ENCODE measurements at places on chromosomes 6 and 20.

DNA sequence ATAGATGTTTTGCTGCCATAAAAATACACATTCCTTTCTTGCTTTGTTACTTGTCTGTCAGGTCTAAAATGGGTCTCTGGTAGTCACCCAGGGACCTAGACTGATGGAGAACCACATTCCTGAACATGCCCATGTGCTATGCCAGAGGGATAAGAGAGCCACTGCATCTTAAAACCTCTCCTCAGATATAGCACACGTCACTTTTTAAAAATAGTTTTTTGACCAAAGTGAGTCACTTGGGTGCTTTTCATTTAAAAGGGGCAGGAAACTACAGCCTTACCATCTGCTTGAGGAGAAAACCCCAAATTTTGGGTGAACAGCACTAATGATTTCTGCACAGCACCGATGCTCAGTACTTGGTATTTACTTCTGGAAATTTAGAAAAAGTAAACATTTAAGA is 197.8 kb downstream of the OGFRL1 start:
- no peak overlapping the region for H3K4me3 ChIP-seq
- H3K4me1 ChIP-seq, result peaks cover 10% of the 10 kb centered on the region
- H3K36me3 ChIP-seq, result no peaks in the 10 kb centered on the region
- no peak for DNase-seq
- no peak overlapping the region for H3K27ac ChIP-seq

DNA sequence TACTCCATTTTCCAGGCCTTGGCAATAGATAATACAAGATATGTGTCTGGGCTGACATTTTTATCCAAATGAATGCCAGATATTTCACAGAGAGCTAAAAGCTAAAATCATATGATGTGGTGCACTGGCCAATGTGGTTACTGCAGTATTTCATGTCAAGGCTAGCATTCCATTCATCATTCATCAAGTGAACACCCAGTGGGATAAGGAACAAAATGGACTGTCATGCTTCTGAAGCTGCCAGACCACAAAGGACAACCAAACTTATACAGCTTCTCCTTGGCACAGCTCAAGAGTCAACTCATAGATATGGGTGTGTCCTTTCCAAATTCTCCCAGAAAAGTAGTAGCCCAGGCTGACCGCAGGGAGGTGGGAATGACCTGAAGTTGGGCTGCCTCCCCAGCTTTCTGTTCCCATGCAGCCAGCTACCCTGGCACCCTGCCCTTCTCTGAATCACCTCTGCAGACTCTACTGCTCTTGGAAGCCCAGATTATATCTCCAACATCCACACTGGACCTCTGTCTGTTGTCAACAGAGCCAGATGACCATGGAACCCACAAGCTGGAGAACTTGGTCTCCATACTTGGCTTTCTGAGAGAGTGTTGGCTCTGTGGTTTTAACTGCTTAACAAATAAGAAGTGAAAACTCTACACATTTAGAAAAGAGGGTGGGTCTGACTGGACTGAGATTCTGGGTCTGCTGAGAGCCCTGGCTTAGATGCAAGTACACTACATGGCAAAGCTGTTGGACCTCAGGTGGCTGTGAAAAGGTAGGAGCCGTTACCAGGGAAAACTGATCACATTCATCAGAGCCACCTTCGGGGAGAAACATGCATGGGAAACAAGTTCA is 122.8 kb downstream of the ALDH8A1 start:
- no peak for DNase-seq
- no peaks in the 10 kb centered on the region for H3K36me3 ChIP-seq
- peaks cover 23% of the 10 kb centered on the region for H3K4me1 ChIP-seq
- no peak overlapping the region for H3K4me3 ChIP-seq

DNA sequence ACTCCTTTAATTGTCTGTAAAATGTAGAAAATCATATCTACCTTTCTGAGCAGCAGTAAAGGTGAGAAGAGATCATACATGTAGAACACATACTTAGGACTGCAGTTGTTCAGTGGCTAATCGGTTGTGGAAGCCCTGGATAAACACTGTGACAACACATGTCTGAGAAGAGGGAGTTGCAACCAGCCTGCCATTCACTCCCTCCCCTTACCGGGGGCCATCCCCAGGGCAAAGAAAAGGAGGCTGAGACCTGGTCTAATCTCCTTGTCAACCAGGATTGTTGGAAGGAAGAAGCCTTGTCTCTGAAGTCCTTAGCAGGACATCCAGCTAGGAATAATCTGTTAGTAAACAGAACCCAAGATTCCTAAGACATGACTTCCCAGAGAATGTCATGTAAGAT is 462.5 kb upstream of the AGPAT4 start:
- H3K27ac ChIP-seq, result no peak overlapping the region
- no peaks in the 10 kb centered on the region for H3K36me3 ChIP-seq
- DNase-seq, result no peak
- no peak overlapping the region for H3K4me3 ChIP-seq
- H3K4me1 ChIP-seq, result no peaks in the 10 kb centered on the region

GRCh38 chr20:47862574-47863240 is 77.4 kb upstream of the SULF2 start:
- DNase-seq, result no peak
- H3K36me3 ChIP-seq, result no peaks in the 10 kb centered on the region
- no peak overlapping the region for H3K27ac ChIP-seq
- H3K27me3 ChIP-seq, result no peaks in the 10 kb centered on the region

DNA sequence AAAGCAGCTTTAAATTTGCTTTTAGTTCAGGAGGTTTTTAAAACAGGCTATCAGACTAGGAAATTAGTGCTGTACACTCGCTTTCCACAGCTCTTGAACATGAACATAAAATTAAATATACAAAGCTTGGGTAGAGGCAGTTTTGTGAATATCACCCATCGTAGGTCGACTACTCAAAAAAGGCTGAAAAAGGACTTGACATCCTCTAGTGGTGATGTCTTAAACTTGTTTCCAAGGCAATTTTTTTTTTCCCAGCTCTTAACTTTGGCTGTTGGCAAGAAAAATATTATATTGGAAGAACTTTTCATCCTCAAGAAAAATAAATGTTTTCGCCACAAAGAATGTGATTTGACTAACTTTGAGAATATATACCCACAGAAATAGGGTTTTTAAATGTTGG is 2.9 kb downstream of the MAP7 start:
- peaks cover 23% of the 10 kb centered on the region for H3K4me1 ChIP-seq
- no peak overlapping the region for H3K4me3 ChIP-seq
- peaks cover 2% of the 10 kb centered on the region for H3K27me3 ChIP-seq
- no peaks in the 10 kb centered on the region for H3K36me3 ChIP-seq

- no peaks in the 10 kb centered on the region for H3K4me1 ChIP-seq
- no peak for DNase-seq
- no peak overlapping the region for H3K27ac ChIP-seq
- H3K27me3 ChIP-seq, result peaks cover 4% of the 10 kb centered on the region
- H3K36me3 ChIP-seq, result no peaks in the 10 kb centered on the region
- H3K4me3 ChIP-seq, result no peak overlapping the region
Observed at GRCh38 chr6:12715437-12715836, 1.1 kb upstream of the PHACTR1 start.
